ENCODE measurements at places on chromosomes 11 and 22.
A peak's percentile ranks its signal among the peaks of the same experiment; 100 is the strongest.

DNA sequence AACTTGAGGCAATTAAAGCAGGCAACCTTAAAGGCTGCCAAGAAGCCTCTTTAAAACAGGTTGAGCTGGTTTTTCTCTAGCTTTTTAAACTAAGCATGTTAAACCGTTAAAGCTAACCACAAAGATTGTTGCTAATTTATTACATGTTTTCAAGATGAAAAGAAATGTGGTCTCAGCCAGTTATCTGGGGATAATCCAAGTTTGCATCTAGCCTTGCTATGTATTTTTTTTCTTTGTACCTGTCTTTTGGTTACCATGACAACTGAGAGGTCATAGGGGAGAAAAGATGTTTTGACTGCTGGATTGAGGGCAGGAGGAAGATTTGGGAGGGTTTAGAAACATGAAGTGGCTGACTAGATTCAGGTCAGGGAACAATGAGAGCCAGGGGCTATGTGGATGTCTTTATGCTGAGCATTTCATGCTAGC is 19.2 kb upstream of the PGM2L1 start:
- DNase-seq = no peak

DNA sequence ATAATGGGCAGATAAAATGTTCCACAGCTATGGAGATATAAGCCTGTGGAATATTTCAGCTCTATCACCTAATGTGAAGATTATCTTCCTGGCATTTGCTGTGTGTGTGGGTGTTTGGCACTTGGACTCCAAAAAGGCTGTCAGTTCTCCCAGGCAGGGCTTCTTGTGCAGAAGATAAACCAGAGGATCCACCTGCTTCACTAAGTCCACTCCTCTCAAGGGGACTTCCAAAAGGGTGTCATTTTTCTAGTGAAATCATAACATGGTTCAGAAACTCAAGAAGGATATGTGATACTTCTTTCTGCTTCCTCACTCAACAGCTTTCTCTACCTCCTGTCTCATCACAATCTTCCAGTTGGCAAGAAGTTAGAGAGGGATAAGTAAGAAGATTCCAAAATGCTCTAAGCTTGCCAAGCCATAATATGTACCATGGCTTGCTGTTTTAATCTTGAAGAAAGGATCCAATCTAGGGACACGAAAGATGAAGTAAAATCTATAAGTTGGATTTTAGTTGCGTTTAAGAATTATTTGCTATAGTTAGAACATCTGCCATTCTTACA is 206.2 kb upstream of the MTMR2 start:
- no peak for DNase-seq

DNA sequence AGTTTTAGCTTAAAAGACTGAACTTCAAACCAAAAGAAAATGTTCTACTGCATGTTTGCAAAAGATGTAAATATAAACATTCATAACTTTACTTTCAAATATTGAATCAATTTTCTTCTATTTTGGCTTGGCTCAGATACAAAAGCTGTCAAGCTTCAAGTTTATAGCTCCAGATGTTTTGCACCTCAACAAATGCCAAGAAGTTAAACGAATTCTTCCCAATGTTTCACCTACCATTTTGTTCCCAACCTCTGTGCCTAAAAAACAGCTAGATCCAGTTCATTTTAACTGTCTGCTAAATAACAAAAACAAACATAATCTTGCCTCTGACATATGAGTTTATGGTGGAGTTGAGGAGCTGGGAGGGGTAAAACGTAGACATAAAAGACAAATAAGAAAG is 76.5 kb downstream of the RAB30 start:
- no peak for DNase-seq

GRCh38 chr11:2559527-2560311 is 114.9 kb downstream of the KCNQ1 start:
- peak; percentile 28 for DNase-seq

DNA sequence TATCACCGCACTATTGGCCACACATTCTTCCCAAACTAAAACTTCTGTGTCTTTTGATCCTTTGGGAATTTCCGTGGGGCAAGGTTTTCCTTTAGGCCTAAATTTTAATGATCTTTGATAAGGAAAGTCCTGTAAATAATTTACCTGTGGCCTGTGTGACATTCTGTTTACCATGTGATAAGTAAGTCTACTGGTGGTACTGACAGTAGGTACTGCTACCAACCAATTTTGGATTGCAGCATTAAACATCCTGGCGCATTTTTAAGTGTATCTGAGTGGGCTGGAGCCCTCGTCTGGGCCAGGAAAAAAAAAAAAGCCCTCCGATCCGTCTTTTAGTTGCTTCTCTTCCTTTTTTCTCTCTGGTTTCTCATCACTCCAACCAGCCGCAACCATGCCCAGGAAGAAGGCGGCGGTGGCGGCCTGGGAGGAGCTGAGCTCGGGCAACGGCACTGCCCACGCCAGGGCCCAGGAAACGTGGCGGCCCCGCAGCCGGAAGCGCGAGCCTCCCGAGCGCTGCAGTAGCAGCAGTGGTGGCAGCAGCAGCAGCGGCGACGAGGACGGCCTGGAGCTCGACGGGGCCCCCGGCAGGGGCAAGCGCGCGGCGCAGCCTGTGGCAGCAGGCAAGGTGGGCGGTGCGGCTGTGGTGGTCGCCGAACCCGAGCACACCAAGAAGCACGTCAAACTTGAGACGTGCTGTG is 33.6 kb downstream of the ASRGL1 start:
- DNase-seq = peak; percentile 71

GRCh38 chr11:6992457-6993417 is 27.4 kb downstream of the ZNF214 start:
- no peak for DNase-seq

DNA sequence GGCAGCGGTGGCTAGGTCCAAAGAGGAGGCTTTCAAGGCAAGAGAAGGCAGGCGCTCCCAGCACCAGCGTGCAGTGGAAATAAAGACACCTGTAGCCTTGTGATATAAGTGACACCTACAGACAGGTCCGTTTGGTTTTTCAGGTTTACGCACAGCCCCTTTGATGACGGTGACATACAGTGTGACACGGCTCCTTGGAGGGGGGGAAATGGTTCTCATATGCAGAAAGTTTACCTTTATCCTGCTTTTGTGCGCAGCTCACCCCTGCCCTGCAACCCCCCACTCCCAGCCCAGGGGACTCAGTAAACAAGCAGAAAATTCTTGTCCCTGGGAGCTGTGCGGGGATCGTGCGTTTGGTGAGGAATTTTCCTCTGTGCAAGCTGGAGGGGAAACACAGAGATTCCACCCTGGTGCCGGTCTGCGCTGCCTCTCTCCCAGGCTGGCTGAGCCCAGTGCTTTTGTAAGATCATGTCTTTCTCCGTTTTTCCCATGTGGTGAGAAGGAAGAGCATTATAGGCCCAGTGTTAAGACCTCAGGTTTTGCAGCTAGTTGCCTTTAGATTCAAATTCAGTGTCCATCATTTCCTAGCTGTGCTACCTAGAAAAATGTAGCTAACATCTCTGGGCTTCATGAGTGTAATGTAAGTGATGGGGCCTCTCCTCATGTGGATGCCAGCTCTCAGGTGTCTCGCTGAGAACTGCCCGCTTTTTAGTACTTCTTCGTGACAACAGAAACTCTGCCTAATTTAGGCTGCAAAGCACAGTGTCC is at the start of gene ELF5:
Gene ELF5 (minus strand): TSS at position 113 of the 768 bp plus-strand sequence. CDS start 8,045 bp downstream, outside the sequence.
- no peak for DNase-seq

GRCh38 chr22:42664976-42665831 is 16.0 kb upstream of the CYB5R3 start:
- DNase-seq = no peak

DNA sequence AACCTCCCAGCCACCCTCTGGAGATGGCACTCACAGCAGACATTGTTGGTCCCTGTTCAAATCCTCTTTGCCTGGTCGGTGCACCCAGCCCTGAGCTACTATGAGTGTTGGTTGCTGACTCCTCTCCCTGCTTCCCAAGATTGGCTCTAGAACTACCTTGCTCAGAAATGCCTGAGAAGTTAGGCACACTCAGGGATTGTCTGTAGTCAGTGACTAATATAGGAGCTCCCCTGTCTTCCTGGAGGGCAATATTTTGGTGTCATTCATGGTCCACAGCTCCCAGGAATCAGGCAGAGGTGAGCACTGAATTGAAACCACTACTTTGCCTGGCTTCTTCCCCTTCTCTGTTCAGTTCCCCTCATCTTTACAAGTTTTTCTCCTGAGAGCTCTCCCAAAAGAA is 325.9 kb downstream of the MIAT start:
- no peak for DNase-seq

DNA sequence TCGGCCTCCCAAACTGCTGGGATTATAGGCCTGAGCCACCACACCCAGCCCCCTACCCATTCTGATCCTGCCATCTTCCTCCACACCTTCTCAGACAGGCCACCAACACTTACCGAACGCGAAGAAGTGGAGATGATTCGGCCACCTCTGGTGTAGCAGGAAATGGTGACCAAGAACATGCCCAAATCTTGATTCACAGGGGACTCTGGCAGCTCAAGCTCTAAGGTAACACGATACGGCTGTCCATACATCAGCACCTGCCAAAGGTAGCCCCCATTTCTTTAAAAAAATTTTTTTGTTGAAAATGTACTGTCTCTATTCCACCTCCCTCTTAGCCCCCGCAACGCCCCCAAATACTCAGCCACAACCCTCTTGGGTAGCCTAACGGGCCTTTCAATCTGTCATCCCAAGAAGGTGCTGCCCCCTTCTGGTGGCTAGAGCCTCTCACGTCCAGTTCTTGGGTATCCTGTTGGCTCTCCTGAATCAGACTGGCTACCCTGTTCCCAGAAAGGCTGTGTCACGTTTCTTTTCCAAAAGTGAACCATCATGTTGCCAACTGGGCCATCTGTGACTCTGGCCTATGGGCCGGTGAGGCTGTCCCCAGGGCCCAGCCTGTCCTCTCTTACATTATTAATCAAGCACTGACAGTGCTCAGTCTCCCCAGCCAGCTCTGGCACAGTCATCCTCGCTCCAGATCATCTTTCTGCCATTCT is 5.3 kb upstream of the LRRN4CL start:
- peak; percentile 68 for DNase-seq

DNA sequence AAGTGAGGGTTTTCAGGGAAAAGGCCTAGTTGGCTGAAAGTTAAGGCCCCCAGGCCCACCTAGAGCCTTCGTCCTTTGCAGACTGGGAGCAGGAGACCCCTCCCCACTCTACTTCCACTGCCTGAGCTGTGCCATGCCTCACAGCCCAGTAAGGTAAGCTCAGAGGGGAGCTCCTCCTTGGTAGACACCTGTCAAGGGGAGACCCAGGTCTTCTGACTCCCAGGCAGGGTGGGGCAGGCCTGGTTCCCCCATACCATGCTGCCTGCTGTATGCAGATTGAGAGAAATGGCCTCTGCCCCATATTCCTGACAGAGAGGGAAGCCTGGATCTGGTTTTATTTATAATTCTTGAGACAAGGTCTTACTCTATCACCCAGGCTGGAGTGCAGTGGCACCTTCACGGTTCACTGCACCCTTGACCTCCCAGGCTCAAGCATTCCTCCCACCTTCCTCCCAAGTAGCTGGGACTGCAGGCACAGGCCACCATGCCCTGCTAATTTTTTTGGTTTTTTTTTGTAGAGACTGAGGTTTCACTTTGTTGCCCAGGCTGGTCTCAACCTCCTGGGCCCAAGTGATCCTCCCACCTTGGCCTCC is 697 bp downstream of the RAB36 start:
- DNase-seq = no peak

DNA sequence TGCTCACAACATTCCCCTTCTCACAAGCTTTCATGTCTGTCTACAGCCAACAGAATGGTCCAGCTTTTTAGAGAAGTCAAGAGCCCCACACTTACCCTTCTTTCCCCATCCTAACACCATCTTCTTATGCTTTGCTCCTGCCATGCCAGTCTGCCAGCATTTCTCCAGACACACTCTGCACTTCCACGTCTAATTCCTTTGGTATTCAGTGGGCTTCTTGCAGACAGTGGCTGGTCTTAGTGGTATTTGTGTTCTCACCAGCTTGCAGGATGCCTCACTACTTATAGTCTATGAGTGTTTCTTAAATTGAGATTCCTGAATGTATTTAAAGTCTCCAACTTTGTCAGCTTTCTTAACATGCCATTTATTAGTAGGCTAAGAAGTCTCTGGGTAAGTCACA is 154.4 kb downstream of the BBOX1 start:
- no peak for DNase-seq

GRCh38 chr22:45009606-45010531 is at the start of gene PHF21B:
Gene PHF21B (minus strand): TSS chr22:45010005. CDS start chr22:45009549, 456 bp downstream.
- peak; percentile 64 for DNase-seq

GRCh38 chr11:70628855-70629844 is 230.8 kb downstream of the CTTN start:
- DNase-seq = no peak

- no peak for DNase-seq
These were observed 183.6 kb downstream of the IGLL1 start for GRCh38 chr22:23396362-23397007.

- no peak for DNase-seq
These were observed 69.3 kb downstream of the CEP164 start for GRCh38 chr11:117396970-117397369.

- peak; percentile 72 for DNase-seq
These were observed 8.7 kb downstream of the PTH start for GRCh38 chr11:13486926-13487660.

Data from activated naive CD8-positive, alpha-beta T cell treated with anti-CD3 and anti-CD28 coated beads, Interleukin-2, amount 10 ng/mL, durations not matched to agents 7 days and 5 days (primary cell).